Endothelial cell (in vitro differentiated cells): ENCODE measurements at places on chromosomes 11 and 22.

DNA sequence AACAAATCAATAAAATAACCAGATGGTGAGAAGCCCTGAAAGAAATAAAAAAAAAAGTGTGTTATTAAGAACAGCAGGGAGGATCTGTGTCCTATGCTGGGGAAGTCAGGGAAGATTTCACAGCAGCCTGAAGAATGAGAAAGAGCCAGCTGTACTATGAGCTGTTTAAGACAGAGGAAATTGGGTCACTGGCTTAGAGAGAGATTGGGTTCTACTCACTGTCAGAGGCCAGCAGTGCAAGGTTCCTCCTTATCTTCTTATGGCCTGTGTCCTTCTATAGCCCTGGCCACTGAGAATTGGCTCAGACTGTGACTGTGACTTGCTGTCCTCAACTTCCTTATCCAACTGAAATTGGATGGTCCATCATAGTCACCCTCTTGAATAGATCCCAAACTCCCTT is 54.8 kb upstream of the FDX1 start:
- DNase-seq = no peak

- no peak for DNase-seq
Observed at GRCh38 chr22:28935713-28936112, 52.3 kb downstream of the ZNRF3 start.

- DNase-seq = no peak
Observed at GRCh38 chr11:74316772-74317505, 5.5 kb upstream of the P4HA3 start.

DNA sequence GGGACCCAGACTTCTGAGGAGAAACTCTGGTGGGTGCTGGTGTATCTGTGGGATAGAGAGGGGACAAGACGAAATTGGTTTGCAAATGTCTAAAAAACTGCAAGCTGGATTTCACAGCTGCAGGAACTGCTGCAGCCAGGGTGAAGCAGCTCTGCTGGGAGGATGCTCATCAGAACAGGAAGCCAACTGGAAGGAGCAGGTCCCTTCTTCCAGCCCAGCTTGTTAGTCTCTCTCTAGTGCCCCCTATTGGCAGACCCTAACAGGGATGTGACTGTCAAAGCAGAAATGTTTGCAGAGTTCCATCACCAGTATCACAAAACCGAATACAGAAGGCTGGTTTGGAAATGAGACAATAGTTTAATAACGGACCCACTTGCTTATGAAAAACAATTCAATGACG is 74.8 kb upstream of the SLC22A12 start:
- DNase-seq = no peak

DNA sequence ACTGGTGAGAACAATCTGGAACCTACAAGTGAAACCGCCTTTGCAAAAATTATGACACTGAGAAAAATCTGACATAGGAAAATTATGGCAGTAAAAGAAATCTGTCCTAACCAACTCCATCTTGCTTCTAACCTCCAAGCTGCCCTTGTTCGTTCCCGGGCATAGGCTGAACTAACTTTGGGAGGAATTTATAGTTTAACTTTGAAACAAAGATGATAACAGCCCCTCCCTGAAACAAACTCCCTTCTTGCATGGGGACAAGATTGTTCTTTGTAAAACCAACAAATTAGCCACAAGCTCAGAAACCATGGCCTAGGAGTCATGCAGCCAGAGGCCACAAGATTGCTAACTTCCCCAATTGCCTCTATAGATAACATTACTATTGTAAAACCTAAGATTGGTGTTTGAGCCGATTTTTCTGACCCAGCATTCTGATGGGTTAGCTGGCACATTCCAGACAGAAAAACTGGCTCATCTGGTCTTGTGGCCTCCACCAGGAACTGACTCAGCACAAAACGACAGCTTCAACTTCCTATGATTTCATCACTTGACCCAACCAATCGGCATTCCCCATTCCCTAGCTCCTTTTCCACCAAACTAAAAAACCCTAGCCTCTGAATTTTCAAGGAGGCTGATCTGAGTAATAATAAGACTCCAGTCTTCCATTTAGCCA is 3.6 kb upstream of the CCDC81 start:
- DNase-seq = no peak

GRCh38 chr22:23072077-23072910 is 2.0 kb downstream of the GNAZ start:
- DNase-seq = no peak

GRCh38 chr11:70582886-70583641 is 184.7 kb downstream of the CTTN start:
- no peak for DNase-seq

DNA sequence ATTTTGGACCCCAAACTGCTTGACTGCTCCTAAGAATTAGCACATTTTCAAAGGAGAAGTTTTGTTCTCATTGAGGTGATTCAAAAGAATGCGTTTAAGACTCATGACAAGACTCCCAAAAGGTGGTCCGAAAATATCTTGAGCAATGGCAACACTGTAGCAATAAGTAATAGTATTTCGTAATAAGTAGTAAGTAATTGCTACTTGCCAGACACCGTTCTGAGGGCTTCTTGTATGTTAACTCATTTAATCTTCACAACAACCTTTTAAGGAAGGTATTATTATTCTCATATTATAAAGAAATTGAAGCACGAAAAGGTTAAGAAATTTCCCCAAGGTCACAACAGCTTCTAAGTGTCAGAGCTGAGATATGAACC is 184.0 kb upstream of the SORL1-AS1 start:
- no peak for DNase-seq

DNA sequence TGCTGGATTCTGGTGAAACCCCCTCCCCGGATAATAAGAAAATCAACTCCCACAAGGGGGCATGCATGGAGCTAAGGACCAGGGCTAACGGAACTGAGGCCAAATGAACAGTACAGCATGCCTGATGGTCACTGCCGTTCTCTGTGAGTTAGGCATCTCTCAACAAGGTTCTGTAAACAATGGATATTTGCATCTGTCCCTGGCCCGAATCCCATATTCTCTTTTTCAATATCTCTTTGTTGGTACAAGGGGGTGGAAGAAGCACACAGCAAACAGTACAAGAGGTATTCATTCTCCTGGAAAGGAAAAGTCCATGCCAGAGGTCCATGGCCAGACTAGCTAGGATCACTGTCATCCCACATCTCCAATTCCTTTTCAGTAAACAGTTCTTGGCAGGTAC is 32.2 kb upstream of the APOA1 start:
- no peak for DNase-seq
